ENCODE measurements at places on chromosomes 4 and X.

DNA sequence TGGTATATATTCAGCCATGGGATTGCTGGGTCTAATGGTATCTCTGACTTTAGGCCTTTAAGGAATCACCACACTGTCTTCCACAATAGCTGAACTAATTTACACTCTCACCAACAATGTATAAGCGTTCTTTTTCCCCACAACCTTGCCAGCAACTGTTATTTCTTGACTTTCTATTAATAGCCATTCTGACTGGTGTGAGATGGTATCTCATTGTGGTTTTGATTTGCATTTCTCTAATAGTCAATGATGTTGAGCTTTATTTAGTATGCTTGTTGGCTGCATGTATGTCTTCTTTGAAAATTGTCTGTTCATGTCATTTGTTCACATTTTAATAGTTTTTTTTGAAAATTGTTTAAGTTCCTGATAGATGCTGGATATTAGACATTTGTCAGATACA, 235.2 kb downstream of the HEPH start:
- no peak for DNase-seq

GRCh38 chr4:16079046-16079445, 4.8 kb downstream of the PROM1 start:
- peak; percentile 46 for DNase-seq

DNA sequence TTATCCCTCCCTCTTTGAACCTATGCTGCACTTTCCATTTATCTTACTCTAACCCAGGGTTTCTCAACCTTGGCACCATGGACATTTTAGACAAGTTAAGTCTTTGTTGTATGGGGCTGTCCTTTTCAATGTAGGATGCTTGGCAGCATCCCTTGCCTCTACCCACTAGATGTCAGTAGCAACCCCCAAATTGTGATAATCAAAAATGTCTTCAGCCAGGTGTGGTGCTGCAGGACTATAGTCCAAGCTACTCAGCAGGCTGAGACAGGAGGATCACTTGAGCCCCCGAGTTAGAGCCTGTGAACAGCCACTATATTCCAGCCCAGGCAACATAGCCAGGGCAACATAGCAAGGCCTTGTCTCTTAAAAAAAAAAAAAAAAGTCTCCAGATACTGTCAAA, 7.0 kb downstream of the LRCH2 start:
- peak; percentile 48 for DNase-seq

DNA sequence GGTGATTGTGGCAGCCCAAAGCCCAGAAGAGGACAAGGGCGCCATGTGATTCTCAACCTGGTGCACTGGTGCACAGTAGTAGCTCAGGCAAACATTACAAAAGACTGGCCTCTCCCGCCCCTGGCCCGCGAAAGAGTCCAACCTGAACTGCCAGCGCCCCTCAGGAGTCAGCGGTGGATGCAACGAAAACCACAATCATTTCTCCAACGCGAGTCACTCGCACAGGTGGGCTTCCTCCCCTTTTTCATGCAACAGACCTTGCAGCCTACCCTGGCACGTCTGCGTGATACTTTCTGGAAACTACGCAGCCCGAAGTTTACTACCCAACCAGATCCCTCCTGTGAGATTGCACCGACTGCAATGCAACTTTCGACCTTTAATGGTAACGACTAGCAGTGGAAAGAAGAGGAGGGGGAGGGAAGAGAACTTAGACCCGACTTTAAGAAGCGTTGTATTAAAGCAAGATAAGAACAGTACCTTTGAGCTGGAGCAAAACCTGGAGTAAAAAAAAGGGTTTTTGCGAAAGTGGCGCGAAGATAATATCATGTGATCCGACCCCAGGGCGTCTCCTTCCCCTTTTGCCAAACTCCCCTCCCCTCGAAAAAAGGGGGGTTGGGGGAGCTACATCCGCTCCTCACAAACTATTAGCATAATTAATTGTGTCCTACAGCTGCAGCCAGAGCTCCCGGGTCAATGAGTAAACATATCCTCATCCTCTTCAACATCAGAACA, 63.3 kb upstream of the CCDC160 start:
- DNase-seq: no peak

GRCh38 chrX:330726-331150, 12.1 kb upstream of the GTPBP6 start:
- no peak for DNase-seq

DNA sequence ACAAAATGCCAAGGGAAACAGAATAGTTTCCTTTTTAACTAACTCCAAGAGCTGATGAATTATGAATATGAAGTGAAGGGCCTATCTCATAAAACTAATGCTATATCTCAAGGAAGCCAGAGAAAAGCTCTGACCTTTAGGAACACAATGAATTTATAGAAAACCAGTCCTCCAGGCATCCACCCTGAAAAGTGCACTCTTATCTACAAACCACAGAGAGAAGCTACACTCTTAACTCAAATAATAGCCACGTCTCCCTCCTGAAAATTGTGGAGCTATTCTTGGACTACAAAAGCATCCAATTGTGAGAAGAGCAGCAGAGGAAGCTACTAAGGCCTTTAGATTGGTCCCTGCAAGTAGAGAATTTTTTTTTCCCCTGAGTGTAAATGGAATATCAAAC, 253.9 kb downstream of the IL15 start:
- DNase-seq: no peak

DNA sequence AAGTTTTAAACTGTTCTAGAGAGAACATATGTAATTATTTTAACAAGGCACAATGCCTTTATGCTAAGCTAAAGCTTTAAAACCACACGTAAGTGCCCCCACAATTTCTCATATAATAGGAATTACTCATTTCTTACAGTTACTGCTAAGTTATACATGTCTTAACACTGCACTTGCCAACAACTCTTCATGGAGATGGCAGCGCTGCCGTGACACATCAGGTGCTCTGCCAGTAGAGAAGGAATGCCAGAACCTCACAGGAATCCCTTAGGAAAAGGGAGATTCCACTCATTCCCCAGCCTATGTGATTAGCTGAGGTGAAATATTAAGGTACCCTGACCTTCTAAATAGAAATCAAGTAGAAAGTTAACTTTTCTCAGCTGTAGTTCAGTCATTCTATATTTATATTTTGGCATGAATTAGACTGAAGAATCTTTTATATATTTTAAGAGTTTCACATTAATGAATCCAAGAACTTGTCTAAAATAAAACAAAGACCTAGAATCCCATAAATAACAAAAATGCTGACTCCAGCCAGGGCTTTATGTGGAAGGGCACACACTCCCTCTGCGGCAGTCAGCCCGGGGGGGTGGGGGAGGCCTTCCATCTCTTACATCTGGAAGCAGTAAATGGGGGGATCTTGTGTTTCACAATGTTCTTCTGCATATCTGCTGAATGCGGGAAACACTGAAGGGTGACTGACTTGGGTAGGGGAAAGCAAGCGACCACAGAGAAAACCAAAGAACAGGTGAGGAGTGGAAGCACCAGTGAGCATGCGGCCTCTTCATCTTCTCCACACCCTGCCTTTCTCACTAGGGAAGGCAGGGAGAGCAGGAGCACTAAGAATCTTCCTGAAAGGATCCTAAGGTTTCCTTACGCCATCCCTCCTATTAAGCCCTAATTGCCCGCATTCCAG, 23.7 kb downstream of the ACSL1 start:
- DNase-seq: no peak

- no peak for DNase-seq
Observed at GRCh38 chrX:10761447-10761846, 141.1 kb upstream of the MID1 start.

GRCh38 chr4:148025981-148026380, 294.1 kb downstream of the ARHGAP10 start:
- DNase-seq: no peak

DNA sequence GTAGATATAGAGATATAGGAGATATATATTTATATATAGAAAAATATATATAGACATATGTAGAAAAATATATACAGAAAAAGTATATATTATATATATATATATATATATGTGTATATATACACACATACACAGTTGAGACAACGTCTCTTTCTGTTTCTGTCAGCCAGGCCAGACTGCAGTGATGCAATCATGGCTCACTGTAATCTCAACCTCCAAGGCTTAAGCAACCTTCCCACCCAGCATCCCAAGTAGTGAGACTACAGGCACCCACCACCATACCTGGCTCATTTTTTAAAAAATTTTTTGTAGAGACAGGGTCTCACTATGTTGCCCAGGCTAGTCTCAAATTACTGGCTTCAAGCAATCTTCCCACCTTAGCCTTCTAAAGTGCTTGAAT, 426.3 kb downstream of the GPM6A start:
- no peak for DNase-seq

- peak; percentile 93 for DNase-seq
Observed at GRCh38 chr4:6942238-6942800, 32.7 kb downstream of the TBC1D14 start.

DNA sequence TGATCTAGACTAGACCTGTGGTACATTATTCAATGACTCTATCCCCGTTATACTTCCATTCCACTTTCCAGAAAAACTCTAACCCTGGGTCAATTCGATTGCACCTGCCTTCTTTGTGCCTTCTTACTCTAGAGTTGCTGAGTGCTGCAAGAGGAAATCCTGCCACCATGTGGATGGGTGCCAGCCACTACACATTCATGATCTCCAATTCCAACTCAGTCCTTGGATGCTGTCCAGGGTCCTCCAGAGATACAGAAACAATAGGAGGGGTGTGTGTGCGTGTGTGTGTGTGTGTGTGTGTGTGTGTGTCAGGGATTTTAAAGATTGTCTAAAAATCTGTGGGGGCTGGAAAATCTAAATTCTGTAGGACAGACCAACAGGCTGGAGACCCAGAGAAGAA, 42.9 kb upstream of the INTS6L start:
- peak; percentile 42 for DNase-seq

- no peak for DNase-seq
Observed at GRCh38 chr4:26400132-26400531, 79.3 kb downstream of the RBPJ start.

DNA sequence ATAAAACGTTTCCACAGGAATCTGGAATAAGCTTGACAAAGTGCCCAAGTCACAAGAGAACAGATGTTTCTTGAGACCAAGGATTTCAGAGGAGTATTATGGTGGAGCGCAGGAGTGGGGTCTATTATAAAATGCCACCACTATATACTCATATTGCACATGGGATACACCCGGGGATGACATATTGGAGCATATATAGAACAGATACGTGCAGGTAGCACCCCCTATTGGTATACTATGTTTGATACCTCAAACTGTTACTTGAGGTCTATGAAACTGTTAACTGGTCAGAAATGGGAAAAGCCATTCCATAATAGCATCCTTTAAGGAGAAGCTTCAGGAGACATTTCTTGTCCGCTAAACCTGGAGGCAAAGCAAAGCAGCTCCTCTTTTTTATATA, 86.0 kb downstream of the PCYT1B start:
- peak; percentile 32 for DNase-seq

GRCh38 chr4:40205259-40206198, 8.7 kb downstream of the RHOH start:
- peak; percentile 95 for DNase-seq

- DNase-seq: no peak
Observed at GRCh38 chrX:28665778-28666177, 78.5 kb downstream of the IL1RAPL1 start.

DNA sequence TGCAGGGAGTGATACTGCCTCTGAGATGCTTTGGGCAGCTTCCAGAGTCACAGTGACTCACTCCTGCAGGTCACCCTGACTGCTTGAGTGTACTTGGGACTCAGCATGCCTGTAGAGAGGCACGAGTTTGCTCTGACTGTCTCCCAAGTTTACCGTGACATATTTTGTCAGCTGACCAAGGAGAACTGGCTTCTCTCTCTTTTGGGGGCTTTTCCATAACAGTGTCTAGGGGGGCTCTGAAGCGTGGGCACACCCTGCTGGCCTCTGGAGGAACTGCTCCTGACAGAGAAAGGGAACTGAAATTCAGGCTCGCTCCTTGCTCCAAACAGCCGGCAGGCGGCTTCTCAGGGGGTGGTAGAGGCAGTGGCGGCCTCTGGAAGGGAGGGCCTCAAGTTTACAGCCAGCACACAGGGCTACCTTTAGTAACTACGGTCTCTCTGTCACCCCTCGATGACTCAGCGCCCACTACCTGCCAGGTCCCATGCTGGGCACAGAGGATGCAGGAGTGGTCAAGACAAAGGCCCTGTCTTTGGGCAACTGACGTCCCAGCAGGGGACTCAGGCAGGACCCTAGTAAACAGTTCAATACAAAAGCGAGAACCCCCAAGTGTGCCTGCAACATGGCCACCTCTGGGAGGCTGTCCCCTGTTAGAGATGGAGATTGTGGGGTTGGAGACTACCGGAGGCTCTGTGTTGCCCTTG, 17.8 kb downstream of the ZNF185 start:
- DNase-seq: peak; percentile 45

DNA sequence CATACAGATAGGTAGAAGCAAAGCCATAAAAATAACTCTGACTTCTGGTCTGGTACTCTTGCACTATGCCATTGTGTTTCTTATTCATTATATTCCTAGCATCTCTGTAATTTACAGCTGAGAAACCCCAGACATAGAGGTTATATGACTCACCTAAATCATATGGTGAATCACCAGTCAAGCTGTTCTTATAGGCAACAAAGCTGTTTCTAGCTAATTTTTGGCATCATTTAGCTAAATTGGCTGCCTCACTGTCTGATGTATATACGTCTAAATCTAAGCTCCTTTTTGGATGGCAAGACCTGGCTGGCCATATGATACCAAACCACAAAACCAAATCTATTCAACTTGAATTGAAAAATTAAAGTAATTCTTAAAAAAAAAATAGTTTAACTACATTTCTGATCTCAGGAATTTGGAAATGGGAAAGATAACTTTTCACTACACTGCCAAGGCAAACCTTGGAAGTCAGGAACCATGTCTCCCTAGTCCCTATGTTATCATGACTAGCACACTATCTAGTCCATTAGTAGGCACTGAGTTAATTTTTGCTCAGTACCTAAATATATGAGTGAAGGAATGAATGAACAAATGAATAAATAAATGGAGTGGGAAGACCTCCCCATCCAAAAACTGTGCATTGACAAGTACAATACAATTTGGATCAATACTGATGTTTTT, 41.3 kb upstream of the STAG2 start:
- DNase-seq: no peak

- no peak for DNase-seq
Observed at GRCh38 chr4:179353786-179354185, 1911.5 kb upstream of the AGA start.

DNA sequence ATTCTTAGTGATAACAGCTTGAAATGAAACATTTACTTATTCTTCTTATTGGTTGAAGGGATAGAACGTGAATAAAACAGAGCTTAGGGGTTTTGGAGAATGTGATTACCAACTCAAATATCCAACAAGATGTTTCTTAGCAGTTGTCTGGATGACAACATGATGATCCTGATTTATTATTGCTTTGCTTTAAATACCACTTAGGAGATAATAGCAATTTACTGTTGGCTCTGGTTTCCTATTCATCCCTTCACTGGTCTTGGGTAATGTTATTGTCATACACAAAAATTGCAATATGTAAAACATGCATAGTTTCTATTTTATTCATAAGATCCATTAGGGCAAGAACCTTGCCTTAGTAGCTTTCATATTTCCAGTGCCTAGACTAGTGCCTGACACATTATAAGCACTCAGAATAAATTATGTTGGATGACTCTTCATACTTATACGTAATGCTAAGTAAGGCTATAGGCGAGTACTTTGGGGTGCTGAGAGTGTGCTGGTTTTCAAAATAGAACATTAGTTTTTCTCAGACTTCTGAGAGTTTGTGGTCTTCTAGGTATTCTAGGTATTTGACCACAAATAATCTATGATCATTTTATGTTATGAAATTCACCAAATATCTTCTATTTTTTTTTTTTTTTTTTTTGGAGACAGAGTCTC, 58.6 kb upstream of the PGRMC2 start:
- no peak for DNase-seq
